ENCODE measurements at places on chromosomes 13 and 19. TPM values are rescaled to one million over a fixed set of nuclear protein-coding genes. Genes with fewer than 3 reads are reported as not detected.

RAB20 gene
- total RNA-seq: 23.8 TPM

DNA sequence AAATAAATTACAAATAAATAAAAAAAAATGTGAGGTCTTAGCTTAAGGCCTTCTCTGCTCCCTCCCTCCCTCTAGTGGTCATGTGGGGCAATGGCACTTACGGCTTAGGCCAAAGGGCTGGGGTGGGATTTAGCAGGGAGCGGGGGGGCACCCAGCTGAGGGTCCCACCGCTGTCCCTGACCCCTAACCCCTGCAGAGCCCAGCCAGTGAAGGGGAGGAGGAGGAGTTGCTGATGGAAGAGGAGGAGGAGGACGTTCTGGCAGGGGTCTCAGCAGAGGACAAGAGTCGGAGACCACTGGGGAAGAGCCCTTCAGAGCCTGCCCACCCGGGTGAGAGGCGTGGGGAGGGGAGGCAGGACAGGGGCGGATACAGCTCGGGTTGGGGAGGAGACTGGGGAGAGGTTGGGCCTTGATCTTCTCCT is 9.3 kb downstream of the MPND start:
- peak; percentile 67 for DNase-seq

DNA sequence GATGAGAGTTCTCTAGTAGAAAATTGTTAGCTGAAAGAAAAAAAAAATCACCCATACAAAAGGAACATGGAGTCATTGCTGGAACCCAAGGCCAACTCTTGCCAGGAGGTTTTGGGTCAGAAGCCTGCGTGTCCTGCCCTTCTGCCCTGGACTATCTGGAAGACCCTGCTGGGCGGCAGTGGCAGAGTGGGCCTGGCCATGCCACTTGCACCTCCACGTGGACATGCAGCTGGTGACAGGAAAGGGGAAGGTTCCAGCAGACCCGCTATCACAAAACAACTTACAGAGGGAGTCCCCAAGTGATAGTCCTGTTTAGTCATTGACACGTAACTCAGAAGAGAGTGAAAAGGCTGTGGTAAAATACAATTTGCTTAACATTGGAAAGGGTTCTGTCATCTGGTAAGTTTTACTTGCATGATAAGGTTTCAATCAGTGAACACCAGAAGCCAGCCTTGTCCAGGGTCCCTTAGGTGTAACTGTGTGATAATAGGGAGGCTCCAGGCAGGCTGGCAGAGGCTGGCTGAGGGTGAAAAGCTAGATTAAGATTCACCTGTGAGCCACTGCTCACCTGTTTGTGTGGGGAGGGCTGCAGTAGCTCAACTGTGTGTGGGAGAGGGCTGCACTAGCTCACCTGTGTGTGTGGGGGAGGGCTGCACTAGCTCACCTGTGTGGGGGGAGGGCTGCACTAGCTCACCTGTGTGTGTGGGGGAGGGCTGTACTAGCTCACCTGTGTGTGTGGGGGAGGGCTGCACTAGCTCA is 47.8 kb downstream of the COL4A2 start:
- no peak for DNase-seq

DNA sequence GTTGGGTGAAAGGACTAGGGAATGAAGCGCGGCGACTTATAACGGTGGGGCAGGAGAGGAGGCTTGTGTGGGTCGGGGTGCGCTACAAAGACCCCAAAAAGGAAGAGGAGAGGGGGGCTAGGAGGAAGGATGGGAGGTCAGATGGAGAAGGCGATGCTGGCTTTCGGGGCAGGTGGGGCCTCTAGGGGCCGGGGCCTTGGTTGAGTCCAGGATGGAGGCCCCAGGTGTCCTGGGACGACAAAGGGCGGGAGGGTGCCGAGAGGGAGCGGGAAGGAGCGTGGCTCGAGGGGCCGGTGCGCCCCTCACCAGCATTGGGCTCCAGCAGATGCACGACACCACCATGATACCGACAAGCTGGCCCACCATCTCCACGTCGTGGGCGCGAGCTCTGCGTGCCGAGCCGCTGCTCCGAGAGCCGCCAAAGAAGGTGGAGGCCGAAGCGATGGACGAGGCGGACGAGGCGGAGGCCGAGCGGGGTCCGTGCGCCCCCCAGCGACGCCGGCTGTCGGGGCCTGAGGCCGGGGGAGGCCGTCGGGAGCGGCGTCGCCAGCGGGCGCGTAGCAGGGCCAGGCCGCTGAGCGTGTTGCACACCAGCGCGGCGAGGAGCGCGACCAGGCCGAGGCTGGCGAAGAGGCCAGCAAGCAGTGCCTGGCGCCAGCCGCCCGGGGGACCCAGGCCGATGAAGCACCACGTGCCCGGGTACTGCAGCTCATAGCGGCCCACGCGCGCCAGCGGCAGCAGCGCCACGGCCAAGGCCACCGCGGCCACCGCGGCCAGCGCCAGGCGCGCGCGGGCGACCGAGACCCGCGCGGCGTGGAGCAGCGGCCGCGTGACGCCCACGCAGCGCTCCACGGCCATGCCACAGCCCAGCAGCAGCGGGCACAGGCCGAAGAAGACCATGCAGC is 1.8 kb downstream of the PTGER1 start:
- no peak for DNase-seq

- no peak for DNase-seq
Observed at GRCh38 chr19:47419030-47419783, at the start of gene MEIS3. MEIS3 (minus strand) TSS chr19:47419527; CDS start chr19:47419081, 446 bp downstream.
